ENCODE measurements at places on chromosomes 11 and 22.
A peak's percentile ranks its signal among the peaks of the same experiment; 100 is the strongest.

GRCh38 chr11:117597071-117597470 lies 199.9 kb downstream of the DSCAML1 start:
- DNase-seq, result no peak

DNA sequence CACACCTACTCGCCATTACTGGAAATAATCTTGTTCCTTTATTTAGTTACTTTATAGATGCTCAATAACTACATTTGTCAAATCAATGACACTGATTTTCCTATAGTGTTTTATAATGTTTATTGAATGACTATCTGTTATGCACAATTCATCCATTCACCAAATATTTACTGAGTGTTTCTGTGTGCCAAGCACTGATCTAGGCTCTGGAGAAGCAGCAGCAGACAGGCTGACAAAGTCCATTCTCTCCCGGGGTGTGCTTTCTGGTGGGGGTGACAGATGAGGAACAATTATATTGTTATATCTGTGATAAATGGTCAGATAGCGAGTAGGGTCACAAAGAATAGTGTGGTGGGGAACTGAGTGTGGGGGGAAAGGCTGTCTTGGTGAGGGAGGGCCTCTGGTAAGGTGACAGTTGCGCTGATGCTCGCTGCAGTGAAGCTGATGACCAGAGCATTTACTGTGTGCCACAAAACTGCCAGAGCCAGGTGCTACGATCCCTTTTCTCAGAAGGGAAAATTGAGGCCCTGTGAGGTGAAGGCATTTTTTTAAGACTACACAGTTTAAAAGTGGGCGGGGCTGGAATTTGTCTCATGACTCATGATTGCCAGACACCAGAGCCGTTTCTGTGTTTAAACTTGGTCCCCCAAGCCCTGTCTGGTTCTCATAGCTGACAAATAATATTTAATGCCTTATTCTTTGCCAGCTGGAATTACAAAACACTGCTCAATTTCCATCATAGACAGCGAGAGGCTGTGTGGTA lies 10.2 kb downstream of the PACS1 start:
- peak; percentile 62 for DNase-seq

- no peak for DNase-seq
Measured at GRCh38 chr22:39996732-39997131, 2.0 kb downstream of the FAM83F start.

DNA sequence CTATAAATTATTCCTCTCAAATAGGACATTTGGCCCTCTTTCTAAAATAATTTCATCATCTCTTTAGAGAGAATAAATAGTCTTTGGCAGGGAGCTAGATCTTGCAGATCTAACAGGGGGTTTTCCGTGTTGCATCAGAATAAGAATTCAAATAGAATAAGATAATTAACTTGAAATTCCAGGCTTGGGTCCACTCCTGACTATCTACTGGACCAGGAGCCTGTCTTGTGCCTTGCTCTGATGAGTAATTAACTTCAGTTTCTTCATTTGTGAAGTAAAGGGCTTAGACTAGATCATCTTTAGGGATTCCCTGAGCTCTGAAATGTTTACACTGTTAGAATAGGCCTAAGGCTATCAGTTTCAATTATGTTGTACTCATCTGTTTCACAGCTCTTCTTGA lies 23.5 kb upstream of the TMEM123 start:
- DNase-seq, result peak; percentile 77

GRCh38 chr22:36977401-36977861 lies 41.8 kb downstream of the TST start:
- DNase-seq, result peak; percentile 57

GRCh38 chr11:67290801-67291200 lies 1.7 kb downstream of the ANKRD13D start:
- no peak for DNase-seq

GRCh38 chr11:92907671-92908070 lies 61.8 kb upstream of the MTNR1B start:
- DNase-seq, result no peak

DNA sequence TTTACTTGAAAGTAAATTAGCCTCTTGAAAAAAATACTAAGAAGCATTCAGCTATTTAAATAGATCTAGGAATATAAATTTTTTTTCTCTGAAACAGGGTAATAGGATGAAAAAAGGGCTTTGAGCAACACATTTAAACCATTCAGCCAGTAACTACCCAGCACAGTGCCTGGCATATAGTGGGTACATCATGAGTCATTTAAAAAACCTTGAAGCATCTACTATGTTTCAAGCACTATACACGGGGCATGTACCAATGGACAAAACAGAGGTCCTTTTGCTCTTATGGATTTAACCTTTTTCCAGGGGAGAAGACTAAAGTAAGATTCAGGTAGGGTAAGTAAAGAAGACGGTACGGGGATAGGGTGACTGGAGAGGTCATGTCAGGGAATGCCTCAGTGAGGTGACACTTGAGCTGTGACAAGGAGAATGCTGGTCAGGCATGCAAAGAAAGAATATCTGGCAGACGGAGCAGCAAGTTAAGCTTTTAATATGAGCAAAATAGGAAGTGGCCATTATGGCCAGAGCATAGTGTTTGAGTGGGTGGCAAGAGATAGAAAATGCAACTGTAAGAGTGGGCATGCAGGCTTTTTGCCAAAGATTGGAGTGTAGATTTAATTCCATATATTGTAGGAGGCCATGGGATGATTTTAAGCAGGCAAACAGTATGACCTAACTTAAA lies 101.1 kb downstream of the HIPK3 start:
- DNase-seq, result peak; percentile 64

DNA sequence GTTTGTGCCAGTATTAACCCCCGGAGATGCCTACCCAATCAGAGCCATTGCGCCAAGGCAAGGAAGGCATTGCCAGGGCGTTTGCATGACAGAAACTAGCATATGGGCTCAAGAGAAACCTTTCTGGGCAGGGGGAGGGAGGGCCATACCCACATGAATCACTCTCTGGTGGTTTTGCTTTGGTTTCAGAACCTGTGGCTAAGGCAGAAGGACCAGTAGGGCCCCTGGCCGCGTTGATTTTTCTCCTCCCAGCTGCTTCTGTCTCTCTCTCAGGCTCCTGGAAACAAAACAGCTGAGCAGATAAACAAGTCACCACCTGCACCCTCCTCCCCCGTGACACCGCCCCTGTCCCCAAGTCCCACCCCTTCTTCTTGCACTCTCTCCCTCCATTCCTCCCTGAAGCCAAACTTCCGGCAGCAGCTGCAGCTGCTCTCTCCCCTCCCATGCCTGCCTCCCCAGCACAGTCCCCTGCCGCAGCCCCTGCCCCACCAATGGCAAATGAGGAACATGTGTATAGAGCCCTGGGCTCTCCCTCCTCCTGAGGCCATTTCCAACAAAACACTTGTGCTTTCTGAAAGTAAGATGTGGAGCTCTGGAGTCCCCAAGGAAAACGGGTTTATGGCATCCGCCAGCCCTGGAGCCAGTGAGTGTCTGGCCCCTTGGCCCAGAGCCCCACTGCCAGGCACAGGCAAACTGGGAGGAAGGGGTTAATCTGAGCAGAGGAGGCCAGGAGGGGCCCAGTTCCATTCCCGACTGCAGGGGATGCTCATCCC lies 39.0 kb upstream of the ADA2 start:
- DNase-seq, result peak; percentile 67

Data from suppressor macrophage treated with lipopolysaccharide for 1 hour (primary cell).